Right forelimb (tissue), 1 donor: ENCODE measurements at places on chromosomes 3 and 15.

DNA sequence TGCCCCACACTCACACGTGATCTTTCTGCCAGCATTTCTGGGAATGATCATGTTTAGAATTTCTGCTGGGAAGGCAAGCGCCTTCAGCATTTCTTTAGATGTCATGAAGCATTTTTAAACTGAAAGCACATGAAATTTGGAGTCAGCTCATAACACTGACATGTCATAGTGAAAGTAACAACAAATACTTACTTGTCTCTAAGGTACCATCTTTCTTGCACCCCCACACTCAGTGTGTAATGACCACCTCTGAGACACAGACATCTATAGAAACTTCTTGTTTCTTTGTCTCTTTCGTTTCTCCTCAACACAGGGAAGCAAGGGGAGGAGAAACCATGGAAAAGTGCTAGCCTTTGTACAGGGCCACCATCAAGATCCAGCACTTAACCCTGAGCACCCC lies 171.7 kb downstream of the RORA start:
- DNase-seq = no peak

- peak; percentile 58 for DNase-seq
These were observed 1.7 kb downstream of the LRRN1 start for GRCh38 chr3:3800685-3801493.

GRCh38 chr3:117355566-117355965 lies 646.0 kb downstream of the TUSC7 start:
- no peak for DNase-seq

DNA sequence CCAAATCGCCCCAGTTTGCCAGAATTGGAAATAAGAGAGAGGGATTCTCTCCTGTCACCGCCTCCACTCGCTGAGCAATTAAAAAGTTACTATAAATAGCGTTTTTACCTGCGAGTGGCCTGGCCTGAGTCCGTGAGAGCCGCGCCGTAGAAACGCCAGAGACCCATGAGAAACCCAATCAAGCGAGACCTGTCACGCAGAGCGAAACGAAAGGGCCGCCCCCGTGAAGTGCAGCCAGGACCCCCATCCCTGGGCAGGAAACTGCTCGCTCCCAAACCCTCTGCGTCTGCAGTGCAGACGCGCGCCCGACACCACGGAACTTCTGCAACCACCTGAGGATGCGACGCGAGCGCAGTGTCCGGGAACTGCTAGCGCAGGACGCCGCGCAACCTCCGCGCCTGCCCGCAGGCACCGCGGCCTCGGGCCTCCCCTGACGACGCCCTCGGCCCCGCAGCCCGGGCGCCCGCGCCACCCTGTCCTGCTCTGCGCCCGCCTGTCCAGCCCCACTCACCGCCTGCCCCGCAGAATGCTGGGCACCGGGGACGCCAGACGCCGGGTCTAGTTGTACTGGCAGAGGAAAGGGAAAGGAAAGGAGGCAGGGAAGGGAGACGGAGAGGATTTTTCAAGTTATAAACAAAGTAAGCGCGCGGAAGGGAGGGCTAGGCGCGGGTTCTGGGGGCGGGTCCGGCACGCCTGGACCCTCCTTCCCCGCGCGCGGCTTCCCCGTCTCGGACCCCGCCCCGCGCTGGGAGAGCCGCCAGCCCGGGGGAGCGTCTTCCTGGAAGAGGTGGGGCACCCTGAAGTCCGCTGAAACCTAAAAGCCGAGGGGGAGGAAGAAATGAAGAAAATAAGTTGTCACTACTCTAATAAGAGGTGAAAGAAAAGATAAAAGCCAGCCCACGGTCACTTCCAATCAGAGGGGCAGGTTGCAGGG lies at the start of gene PLSCR4:
PLSCR4 (minus strand) TSS at position 657 of the 934 bp plus-strand sequence. CDS start 29,034 bp downstream, outside the sequence.
- DNase-seq = peak; percentile 90

- DNase-seq = no peak
These were observed 30.4 kb upstream of the KLF13 start for GRCh38 chr15:31296219-31296645.

DNA sequence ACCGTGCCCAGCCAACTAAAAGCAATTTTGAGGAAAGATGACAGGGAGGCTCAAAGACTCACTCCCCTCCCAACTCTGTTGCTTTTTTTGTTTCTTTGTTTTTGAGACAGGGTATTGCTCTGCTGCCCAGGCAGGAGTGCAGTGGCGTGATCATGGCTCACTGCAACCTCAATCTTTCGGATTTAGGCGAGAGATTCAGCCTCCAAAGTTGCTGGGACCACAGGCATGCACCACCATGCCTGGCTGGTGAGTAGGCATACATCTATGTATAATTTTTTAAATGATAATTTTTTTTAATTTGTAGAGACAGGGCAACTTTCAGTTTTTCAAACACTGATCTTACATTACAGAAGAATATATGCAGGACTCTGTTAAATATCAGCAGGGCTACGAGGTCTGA lies 15.8 kb upstream of the THUMPD3 start:
- no peak for DNase-seq

DNA sequence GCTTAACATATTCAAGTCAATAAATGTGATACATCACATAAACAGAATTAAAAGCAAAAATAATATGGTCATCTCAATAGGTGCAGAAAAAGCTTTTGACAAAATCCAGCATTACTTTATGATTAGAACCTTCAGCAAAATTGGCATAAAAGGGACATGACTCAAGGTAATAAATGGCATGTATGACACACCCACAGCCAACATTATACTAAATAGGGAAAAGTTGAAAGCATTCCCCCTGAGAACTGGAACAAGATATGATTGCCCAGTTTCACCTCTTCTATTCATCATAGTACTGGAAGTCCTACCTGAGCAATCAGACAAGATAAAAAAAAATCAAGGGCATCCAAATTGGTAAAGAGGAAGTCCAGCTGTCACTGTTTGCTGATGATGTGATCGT lies 594.7 kb downstream of the DIPK2A start:
- DNase-seq = no peak

DNA sequence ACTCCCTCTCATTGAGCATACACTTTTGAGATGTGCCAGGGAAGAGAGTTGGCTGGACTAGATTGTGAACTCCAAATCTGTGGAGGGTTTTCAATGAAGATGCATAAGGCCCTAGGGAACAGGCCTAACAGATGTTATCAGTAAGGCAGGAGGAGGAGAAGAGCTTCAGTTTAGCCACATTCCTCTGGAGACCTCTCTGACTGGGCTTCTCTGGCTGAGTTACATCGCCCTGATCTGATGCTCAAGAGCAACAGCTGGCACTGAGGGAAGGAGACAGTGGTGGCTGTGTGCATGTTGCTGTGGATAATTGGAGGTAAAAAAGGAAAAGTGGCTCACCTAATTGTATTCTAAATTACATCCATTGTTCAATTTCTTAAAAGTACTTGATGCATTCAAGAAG lies 206.4 kb upstream of the CFAP20DC start:
- no peak for DNase-seq

- DNase-seq = no peak
These were observed 102.0 kb upstream of the SGO1 start for GRCh38 chr3:20288050-20288449.

DNA sequence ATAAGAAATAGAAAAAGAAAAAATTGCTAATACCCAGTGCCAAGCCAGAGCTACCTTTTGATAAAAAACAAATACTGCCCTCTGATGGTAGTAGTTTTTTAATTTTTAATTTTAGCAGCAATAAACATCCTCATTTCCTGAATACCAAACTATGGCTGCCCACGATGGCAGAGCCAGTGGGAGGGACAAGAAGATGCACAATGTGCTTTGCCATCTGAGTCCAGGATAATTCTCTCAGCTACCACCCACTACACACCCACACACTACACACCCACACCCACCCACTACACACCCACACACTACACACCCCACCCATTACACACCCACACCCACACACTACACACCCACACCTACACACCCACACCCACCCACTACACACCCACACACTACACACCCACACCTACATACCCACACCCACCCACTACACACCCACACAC lies 17.8 kb downstream of the CEP19 start:
- no peak for DNase-seq

DNA sequence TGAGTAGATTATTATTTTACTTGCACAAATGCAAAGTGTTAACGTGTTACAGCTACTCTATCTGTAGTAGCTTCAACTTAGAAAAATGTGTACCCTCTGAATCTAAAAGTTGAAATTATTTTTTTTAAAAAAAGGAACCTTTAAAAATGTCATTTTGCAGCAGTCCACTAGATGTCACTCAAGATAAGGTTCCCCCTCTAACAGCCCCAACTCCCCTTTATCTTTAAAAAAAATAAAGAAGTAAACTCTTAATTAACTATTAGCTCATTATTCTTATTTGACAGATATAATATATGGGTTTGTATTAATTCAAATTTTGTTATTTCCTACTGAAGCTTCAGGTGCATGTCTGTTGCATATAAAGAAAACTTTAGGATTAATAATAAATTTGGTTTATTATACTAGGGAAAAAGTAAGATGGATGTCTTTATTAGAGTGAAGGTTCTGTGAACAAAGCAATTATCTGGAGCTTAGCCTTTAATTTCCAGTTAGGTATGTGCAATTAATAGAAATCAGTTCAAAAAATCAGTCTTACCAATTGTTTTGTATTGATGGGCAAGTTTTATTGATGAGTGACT lies 288.5 kb downstream of the VGLL3 start:
- no peak for DNase-seq

- no peak for DNase-seq
These were observed 48.2 kb downstream of the TRIM42 start for GRCh38 chr3:140726066-140726465.

GRCh38 chr3:84755860-84756259 lies 202.9 kb upstream of the CADM2 start:
- no peak for DNase-seq

DNA sequence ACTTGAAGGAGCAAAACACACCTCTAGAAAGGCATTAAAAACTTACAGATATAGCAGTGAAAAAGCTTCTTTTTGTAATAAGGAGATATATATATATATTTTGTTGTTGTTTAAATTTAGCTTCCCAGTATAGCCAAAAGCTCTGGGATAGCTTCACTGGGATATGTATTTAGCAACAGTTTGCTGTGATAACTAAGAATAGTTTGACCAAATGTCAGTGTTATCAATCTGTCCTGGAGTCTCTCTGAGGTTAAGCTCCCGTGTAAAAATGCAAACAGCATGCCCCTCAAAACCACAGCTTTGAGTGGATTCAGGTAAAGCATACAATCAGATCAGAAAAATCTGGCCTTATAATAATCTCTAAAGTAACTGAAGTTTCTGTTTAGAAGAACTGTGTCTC lies 2.9 kb downstream of the CADPS start:
- DNase-seq = no peak

GRCh38 chr3:8709801-8710507 lies 23.6 kb upstream of the CAV3 start:
- DNase-seq = no peak

DNA sequence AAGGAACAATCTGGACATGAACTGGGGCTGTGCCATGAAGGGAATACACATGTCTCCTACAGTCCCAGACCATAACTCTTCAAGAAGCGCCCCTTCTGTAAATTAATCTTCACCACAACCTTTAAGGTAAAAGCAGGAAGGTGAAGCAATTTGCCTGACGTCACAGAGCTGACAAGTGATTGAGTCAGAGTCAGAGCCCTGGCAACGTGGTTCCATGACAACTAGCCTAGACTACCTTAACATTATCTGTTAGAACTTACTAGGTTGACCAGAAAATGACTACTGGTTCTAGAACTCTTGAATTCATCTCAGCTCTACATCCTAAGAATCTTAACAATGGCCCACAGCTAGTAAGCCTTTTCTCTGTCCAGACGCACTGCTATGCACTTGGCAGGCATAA lies 124.6 kb downstream of the NTRK3 start:
- DNase-seq = no peak

GRCh38 chr3:154427685-154428285 lies 2.2 kb downstream of the GPR149 start:
- no peak for DNase-seq

DNA sequence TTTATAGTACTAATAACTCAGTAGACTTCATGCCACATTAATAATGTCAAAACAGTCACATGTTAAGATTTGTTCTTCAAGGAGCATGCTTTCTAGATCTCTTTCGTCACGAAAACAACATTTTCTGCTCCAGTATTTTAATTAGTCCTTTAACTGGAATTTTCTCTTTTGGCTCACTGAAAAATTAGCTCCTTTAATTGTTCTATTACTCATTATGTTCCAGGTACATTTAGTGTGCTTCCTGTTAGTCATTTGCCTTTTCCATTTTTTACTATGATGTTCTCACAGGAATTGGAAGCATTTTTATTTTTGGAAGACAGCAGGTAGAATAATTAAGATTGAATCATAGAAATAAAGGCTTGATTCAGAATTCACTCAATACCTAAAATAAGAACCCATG lies 111.2 kb downstream of the SLC9A9 start:
- DNase-seq = no peak

- peak; percentile 48 for DNase-seq
These were observed 40.8 kb downstream of the NUP210 start for GRCh38 chr3:13379201-13379830.

- no peak for DNase-seq
These were observed 540.8 kb upstream of the IL12A start for GRCh38 chr3:159447841-159448240.

- DNase-seq = no peak
These were observed 20.4 kb upstream of the NFKBIZ start for GRCh38 chr3:101828691-101829436.

GRCh38 chr3:162632672-162633071 lies 1136.1 kb downstream of the OTOL1 start:
- no peak for DNase-seq

DNA sequence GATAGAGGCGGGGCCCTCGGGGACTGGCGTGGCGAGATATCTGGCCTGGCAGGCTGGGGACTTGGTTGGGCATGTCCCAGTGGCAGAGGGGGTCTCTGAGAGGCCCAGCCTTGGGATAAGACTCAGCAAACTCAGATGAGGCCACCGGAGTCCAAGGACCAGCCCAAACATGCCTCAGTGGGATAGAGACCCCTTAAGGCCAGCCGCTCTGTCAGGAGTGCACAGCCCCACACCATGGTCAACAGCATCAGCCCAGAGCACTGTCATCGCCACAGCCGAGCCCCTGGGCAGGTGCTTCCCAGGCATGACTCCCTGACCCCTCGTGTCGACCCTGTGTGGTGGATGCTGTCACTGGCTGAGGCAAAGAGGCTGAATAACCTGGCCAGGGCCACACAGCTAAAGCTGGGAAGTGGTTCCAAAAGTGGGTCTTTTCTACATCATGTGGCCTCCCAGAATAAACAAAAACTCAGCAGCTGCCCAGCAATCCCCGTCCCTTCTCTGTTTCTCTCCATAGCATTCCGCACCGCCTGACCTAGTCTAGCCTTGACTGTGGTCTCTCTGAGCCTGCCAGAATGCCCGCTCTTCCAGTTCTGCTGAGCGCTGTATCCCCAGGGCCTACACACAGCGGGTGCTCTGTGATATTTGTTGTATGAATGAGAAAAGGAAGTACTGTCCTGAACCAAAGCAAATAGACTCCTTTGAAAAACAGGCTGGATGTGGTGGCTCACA lies 15.1 kb downstream of the CTSH start:
- no peak for DNase-seq

GRCh38 chr15:65761210-65761926 lies 30.7 kb downstream of the DENND4A start:
- DNase-seq = no peak

GRCh38 chr3:194396859-194397756 lies 2.0 kb downstream of the GP5 start:
- DNase-seq = peak; percentile 57

- no peak for DNase-seq
These were observed 136.8 kb upstream of the ACP3 start for GRCh38 chr3:132180337-132180791.
